ENCODE measurements at places on chromosomes 1 and 21.

GRCh38 chr1:193283016-193283415 lies 96.6 kb upstream of the B3GALT2 start:
- DNase-seq = no peak

DNA sequence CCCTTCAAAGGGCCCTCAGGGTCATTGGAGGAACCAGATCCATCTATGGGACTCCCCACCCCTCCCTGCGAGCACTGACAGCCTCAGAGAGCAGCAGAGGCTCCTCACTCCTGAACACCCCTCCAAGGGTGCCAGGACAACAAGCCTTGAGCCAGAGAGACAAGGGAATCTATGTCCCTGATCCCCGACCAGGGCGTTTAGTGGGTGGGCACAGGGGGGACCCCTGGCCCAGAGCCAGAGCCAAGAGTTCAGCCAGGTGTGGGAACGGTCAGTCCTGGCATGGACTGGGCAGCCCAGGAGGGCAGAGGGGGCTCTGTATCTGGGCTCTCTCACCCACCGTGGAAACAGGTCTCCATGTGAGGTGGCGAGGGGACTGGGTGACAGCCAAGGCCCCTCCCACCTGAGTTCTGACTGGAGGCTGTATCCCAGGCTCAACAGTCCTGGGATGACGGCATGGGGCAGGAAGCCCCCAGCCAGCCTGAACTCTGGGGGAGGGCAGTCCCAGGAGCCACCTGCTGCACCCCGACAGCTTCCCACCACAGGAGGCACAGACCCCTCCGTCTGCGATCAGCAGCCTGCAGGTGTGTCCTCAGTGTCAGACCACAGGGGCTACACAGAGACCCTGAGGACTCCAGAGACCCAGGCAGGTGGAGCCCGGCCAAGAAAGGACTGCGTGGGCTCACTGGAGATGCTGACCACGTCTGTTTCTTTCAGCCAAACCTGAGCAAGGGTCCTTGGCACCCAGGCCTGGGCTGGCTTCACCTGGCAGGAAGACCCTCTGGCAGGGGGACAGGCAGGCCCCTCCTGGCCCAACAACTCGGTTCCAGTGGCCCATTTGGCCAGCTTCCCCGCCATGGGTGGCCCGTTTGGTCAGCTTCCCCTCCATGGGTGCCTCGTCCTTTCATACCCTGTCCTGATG lies 11.2 kb upstream of the SRARP start:
- DNase-seq = no peak

DNA sequence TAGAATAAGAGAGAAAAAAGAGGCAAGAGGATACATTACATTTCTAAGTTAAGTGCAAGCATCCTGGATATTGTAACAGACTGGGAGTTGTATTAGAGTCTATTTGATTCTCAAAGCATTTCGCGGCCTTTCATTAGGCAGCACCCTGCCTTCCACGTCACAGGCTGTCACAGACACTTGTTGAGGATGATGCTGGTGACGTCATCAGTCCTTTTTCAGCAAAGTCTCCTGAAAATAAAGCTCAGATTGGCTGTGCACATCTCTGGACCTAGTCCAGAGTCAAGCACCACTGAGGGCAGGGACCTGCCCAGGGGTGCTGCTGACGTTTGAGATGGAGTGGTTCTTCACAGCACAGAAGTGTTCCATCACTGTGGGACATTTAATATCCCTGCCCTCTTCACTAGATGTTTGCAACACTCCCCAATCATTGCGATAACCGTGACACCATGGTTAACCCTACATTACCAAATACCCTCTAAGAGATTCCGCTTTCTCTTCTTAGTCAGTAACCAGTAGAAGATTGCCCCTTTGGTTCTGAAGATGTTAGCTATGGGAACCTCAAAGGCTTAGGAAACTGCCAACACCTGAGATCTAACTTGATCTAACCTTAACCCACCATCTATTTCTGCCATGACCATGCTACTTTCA lies 72.7 kb upstream of the F3 start:
- no peak for DNase-seq

GRCh38 chr1:218624052-218624451 lies 278.9 kb downstream of the TGFB2 start:
- DNase-seq = no peak

GRCh38 chr1:183165456-183165855 lies 20.6 kb upstream of the LAMC2 start:
- no peak for DNase-seq

GRCh38 chr1:101108111-101108500 lies 82.5 kb upstream of the DPH5 start:
- no peak for DNase-seq

- no peak for DNase-seq
These were observed 68.9 kb downstream of the RHOU start for GRCh38 chr1:228804173-228804572.

DNA sequence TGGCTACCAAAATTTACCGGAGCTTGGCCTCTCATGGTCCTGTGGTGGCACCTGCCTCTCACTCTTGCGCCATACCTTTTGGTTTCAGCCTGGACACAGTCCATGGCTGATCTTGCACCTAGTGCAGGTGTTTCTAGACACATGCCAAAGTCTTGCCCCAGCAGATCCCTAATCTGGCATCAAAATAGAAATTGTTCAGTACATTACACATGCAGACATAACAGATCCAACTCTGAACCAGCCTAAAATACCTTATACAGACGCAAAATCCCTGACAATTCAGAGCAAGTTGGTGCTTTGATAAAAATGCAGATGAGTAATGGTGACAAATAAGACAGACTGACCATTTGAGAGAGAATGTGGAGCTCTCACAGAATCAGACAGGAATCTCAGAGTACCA lies 44.1 kb downstream of the NGF start:
- no peak for DNase-seq
